ENCODE measurements at places on chromosomes 2 and 18.

DNA sequence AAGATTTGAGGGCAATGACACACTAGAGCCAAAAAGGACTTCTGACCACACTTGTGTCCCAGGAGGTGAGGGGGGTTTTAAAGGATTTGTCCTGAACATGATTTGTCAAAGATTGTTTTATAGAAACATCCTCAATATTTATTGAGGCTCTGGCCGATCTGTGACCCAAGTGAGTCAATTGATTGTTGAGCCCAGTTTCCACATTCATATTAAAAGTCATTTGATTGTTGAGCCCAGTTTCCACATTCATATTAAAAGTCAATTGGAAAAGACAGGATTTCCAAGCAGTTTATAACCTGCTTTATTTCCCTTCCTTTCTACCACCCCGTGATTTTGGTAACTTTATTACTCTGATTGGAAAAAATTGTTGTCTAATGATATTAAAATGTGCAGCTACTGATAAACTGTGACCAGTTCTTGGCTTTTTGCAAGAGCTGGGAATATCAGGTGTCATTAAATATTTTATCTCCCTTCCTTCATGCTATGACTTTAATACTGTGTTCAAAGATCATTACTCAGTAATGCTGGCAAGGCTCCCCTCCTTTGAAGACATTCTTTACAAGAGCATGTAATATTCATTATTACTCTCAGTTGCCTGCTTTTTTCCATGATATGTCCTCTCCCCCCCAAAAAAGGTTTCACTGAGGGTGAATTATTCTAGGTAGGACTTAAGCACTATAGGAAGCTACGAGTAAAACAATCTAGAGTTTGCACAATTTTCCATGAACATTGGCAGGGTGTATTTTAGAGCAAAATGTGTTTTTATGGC lies 75.3 kb downstream of the HRH4 start:
- no peak for DNase-seq

DNA sequence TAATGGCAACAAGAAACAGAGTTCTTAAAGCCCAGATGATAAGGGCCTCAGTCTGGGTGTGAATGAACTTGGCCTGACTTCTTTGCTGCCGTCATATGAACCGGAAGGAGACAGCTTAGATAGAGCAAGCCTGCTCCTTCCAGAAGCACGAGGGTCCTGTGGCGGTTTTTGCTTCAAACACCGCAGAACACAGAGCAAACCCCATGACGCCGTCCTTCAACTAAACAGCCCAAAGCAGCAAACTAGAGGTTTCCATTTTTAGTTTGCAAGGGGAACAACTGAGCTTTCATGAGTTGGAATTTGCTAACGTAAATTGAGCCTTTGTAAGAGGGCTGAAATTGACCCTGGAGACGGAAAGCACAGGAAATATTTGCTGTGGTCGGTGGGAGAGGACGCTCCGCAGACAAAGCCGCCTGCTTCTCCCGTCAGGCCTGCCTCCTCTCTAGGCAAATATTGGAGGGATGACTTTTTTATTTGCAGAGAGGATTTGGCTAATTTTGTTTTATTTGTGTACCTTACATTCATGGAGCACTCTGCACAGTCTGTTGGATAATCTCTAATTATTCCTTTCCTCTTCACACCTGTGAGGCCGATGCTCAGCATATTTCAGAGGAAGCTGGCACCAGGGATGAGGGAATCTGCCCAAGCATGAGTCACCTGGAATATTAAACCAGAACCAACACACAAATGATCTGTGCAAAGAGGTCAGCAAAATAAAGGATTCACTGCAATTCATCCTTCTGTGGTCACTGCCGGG lies 134.0 kb upstream of the NCK2 start:
- no peak for DNase-seq

DNA sequence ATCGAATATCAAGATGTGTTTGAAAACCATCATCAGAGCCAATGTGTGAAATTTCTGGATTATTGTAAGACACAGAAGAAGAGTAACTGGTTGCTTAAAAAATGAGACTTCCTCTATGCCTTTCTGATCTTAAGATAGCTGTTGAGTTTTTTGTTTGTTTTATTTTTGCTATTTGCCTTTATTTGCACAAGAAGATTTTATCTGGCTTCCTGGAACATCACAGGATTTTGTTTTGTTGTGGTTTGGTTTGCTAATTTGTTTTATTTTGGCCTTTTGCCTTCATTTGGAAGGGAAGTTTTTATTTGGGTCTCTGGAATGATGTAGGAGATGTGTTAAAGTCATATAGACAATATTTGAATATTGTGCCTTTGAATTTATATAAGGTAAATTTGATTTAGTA lies 3.9 kb upstream of the CYTIP start:
- no peak for DNase-seq

DNA sequence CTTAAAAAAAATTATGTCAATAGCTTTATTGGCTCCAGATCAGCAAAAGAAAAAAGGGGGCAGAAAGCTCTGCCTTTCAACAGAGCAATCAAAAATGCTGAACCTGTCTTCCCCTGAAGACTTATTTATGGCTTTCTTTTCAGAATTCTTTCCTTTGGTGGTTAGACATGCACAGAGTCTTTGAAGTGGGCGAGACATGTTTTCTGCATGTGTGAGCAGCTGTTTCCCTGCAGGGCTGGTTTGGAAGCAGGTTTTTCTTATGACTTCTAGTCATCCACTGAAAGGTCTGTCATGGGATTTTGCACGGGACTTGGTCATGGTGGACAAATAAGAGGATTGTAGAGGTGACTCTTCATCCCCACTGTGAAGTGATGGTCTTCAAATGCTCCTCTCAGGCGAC lies 160.3 kb downstream of the VAPA start:
- no peak for DNase-seq

DNA sequence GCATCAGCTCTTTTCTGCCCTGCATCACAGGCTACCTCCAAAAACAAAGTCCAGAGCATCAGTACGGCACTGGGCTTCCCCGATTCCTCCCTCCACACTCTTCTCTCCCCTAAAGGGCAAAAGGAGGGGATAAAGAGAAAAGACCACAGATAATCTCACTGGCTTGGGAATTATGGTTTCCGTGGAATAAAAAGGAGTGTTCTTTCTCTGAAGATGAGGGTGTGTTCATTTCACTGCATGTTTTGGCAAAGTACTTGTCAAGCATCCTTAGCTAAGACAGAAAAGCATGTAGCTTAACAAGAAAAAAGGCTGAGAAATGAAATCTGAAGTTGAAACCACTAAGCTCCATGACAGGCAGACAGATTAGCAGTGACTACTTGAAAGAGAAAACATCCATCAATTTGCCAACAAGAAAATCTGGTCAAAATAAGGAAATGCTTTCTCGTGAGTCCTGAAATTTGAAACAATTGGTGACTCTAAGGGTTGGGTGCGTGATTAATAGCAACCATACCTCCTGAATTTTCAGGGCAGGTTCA lies 20.6 kb upstream of the DSG3 start:
- no peak for DNase-seq

DNA sequence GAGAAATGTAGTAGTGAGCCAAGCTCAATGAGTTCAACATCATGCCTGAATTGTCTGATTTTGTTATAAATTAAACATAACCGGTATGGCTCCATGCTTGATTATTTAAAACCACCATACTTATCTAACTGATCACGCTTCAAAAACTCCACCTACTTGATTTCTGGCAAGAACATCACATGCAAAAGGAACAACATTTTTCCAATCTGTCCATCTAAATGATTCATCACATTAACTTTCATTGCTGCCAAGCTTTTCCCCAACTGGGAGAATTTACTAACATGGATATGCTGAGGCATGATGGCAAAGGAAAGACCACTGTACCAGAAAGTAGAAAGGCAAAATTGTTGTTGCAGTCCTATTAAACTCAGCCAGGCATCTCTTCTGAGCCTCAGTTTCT lies 286.8 kb downstream of the TRIB2 start:
- DNase-seq = no peak

- no peak for DNase-seq
These were observed 205.8 kb downstream of the PRKCE start for GRCh38 chr2:45857275-45857609.

DNA sequence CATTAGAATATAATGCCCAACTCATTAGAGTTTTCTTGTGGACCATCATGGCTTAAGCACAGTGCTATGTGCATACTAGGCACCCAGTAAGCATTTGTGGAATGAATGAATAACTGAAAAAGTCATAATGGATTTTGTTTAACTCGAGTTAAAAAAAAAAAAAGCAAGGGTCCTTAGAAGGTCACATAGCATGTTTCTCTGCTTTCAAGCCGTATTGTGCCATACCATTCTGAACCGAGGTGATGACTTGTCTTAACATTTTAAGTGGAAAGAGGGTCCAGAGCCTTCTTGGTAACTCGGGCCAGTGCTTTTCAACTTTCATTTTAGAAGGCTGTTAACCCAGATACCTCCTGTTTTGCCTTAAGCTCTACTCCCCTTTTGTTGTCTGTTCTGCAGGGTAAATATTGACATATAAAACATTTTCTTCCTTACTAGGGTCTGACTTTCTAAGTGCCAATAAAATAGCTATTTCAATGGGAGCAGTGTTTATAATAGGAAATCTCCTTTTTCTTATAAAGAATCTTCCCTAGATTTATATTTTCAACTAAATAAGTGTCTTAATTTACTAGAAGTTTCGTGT lies 787 bp upstream of the ADGRF3 start:
- DNase-seq = no peak

GRCh38 chr2:144234542-144234871 lies 285.4 kb downstream of the ZEB2 start:
- DNase-seq = no peak

DNA sequence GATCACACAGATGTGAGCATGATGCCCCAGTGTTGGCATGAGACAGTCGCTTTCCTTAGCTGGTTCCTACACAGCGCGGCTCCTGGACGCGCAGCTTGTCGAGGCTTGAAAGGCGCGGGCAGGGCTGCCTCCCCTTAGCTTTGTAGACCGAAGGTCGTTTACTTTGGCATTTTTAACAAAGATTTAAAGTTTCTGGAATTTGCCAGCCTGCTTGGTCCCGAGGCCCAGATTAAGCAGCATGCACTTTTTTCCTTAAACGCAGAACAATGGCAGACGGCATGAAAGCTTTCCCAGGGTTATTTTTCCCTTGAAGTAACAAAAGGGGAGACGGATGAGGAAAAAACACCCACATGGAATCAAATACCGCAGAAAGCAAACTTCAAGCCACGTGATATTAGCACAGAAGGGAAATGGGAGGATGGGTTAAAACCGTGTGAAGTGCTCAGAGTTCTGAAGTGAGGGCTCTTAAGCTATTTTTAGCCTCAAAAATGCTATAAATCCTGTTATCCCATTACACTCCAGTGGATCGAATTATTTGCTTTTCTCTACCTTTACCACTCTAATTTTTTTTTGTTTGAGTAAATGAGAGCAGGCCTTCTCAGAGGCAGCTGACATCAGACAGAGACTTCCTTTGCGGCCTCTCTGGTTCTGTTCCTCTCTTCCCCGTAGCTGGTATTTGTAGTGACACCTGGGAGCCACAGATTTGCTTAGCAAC lies 55.7 kb downstream of the NPAS2 start:
- DNase-seq = peak; percentile 78

DNA sequence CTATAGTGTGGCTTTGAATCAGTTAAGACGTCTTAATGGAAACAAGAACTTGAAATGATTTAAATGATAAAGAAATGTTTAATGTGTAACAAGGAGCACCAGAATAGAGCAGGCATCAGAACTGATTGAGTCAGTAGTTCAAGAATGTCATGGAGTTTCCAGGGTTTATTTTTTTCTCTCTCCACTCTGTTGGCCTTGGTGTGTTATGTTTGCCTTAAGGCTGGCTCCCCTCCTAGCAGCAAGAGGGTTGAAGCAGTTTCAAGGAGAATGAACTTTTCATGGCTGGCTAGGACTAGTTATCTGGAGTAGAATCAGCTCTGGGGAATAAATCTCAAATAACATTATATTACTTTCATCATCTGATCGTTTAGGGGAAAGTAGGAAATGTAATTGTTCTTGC lies 13.4 kb upstream of the GLS start:
- DNase-seq = no peak

DNA sequence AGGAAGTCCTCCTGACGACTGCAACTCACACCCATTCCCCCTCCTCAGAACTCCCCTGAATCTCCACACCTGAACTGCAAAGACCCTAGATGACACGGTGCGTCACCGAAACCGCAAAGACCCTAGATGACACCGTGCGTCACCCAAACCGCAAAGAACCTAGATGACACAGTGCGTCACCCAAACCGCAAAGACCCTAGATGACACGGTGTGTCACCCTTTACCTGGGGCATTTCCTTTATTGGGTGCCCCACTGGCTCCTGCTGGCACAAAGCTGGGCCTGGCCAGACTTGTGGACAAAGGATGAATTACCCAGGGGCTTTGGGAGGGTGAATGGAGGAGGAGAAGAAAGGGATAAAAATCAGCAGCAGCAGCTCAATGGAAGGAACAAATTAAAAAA lies 123.8 kb downstream of the CELF4 start:
- DNase-seq = no peak

GRCh38 chr18:37426586-37426985 lies 139.0 kb downstream of the CELF4 start:
- no peak for DNase-seq

- DNase-seq = no peak
These were observed 33.7 kb downstream of the MRPL35 start for GRCh38 chr2:86232910-86233309.

DNA sequence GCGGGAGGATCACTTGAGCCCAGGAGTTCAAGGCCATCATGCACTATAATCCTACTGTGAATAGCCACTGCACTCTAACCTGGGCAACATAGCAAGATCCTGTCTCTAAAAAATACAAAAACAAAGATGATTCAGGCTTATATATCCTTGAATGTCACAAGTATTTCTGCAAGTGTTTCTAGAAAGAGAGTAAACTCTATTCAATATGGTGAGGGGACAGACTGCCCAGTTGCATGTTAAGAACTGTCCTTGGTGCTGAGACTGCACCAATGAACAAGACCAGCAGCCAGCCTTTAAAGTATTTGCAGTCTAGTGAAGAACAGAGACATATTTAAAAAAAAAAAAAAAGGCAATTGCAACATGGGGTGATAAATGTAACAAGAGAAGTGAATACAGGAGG lies 16.4 kb downstream of the MAP3K19 start:
- no peak for DNase-seq

DNA sequence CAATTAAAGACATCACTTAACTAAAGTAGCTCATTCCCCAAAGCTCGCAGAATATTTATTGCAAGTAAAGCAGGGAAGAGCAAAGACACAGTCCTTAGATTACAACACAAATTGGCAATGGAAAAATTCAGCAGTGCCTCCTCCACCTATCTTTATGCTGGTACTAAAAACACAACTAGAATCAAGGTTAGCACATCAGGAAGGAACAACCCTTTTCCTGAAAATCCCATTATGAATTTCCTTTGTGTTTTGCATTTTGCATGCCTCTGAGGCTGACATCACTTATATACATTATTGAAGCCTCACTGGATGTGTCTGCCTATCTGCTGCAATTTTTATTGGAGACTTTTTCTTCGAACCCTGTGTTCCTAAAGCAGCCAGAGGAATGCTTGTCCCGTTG lies 193.8 kb upstream of the STK17B start:
- no peak for DNase-seq

DNA sequence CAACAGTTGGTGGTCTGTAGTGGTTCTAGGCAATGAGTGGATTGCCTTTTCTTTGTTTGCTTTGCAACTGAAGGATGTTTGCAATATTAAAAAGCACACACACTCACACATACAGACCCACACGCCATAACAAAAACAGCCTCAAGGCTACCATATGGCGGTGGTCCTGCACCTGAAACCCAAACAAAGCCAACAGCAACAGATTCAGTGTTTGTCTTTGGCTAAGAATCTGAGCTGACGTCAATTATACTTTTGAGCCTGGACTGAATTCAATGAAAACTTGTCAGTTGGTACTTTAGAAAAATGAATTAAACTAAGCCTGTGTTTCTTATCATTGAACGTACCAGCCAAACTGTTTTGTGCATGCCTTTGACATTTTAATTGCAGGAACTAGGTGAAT lies 65.0 kb upstream of the NYAP2 start:
- peak; percentile 69 for DNase-seq

GRCh38 chr18:34028324-34028723 lies 196.4 kb downstream of the NOL4 start:
- no peak for DNase-seq

All from NCI-H510A (cell line).